Tibial nerve (tissue), 4 donors: ENCODE measurements at places on chromosomes 12 and 14. TPM values are rescaled to one million over a fixed set of nuclear protein-coding genes. Genes with fewer than 3 reads are reported as not detected.

Gene OTX2
- not detected for total RNA-seq

Gene EML1
- total RNA-seq, result 82.8 TPM

Gene DHH
- total RNA-seq, result 55.5 TPM

Gene KCNMB4
- total RNA-seq, result 19.0 TPM

Gene SIX1
- 6.5 TPM for total RNA-seq

Gene POTEM
- not detected for total RNA-seq

Gene MGP
- total RNA-seq, result 759 TPM

Gene KDM2B
- 15.5 TPM for total RNA-seq

Gene RNASE3
- not detected for total RNA-seq

Gene CEBPE
- total RNA-seq, result not detected

Gene GIT2
- 62.4 TPM for total RNA-seq

Gene TGM1
- total RNA-seq, result 13.5 TPM

Gene CLEC14A
- 28.5 TPM for total RNA-seq

Gene CELA1
- total RNA-seq, result not detected

Gene CLEC4C
- total RNA-seq, result not detected

Gene APOF
- total RNA-seq, result not detected

Gene C1S
- total RNA-seq, result 732 TPM

Gene TRIAP1
- total RNA-seq, result 2.4 TPM

Gene WDHD1
- 2.1 TPM for total RNA-seq

Gene INSM2
- not detected for total RNA-seq

Gene KRT78
- not detected for total RNA-seq

Gene CLEC1B
- total RNA-seq, result not detected

Gene RHEBL1
- 4.3 TPM for total RNA-seq

Gene KIF21A
- total RNA-seq, result 26.6 TPM

Gene AQP5
- not detected for total RNA-seq

Gene HOXC4
- 5.2 TPM for total RNA-seq

Gene TSHR
- total RNA-seq, result not detected

Gene STON2
- total RNA-seq, result 33.5 TPM

Gene ESPL1
- total RNA-seq, result 8.7 TPM

Gene MOK
- total RNA-seq, result 28.4 TPM

Gene CAPS2
- total RNA-seq, result 18.8 TPM

Gene TBX5
- total RNA-seq, result not detected

Gene AQP2
- total RNA-seq, result not detected

Gene LRRC10
- not detected for total RNA-seq

Gene SCYL2
- 70.1 TPM for total RNA-seq

Gene GARIN6
- not detected for total RNA-seq

Gene IQSEC3
- total RNA-seq, result 0.84 TPM

Gene KLHDC1
- 13.1 TPM for total RNA-seq

Gene PMCH
- not detected for total RNA-seq

Gene ERGIC2
- total RNA-seq, result 20.7 TPM

Gene ENDOU
- 0.42 TPM for total RNA-seq

Gene ZBTB42
- total RNA-seq, result 7.2 TPM

Gene BTBD6
- total RNA-seq, result 54.0 TPM

Gene ARMH4
- total RNA-seq, result 7.2 TPM

Gene BBOF1
- 22.8 TPM for total RNA-seq

Gene CABP1
- 0.21 TPM for total RNA-seq

Gene ZNF385A
- total RNA-seq, result 19.8 TPM
